ENCODE measurements at places on chromosomes 1 and 21. TPM values are rescaled to one million over a fixed set of nuclear protein-coding genes. Genes with fewer than 3 reads are reported as not detected.

- no peak for DNase-seq
Measured at GRCh38 chr1:43622471-43622870, 27.5 kb upstream of the KDM4A start.

GRCh38 chr1:166322470-166322869 is 155.7 kb upstream of the FAM78B start:
- no peak for DNase-seq

The KCNE2 gene
- total RNA-seq: 0.44 TPM

The FMOD gene
- total RNA-seq: 3.6 TPM

The TSPEAR gene
- not detected for total RNA-seq
